Neural crest cell (in vitro differentiated cells): ENCODE measurements at places on chromosomes 6 and 20. TPM values are rescaled to one million over a fixed set of nuclear protein-coding genes. Genes with fewer than 3 reads are reported as not detected.

The CNKSR3 gene
- 11.7 and 11.8 TPM in 2 replicates for total RNA-seq

The VNN1 gene
- total RNA-seq, result not detected in 2 replicates

The CRIP3 gene
- total RNA-seq, result 2.0 and 2.6 TPM in 2 replicates

The HLA-DQB1 gene
- 0.18 and 0.23 TPM in 2 replicates for total RNA-seq

The TSHZ2 gene
- total RNA-seq, result 6.4 and 8.5 TPM in 2 replicates

The PNLDC1 gene
- 0.49 TPM in 1 of 2 replicates, not detected in the other for total RNA-seq

The NRSN2 gene
- 42.0 and 44.4 TPM in 2 replicates for total RNA-seq

The NMBR gene
- 0.35 TPM in 1 of 2 replicates, not detected in the other for total RNA-seq

The LY6G6D gene
- not detected in 2 replicates for total RNA-seq
